ENCODE measurements at places on chromosomes 1 and 21. TPM values are rescaled to one million over a fixed set of nuclear protein-coding genes. Genes with fewer than 3 reads are reported as not detected.

Gene C1orf21
- 0.60 TPM for total RNA-seq

Gene ADGRL4
- not detected for total RNA-seq

Gene GSTM1
- 0.38 TPM for total RNA-seq

Gene SAMSN1
- total RNA-seq: 27.9 TPM

Gene PDPN
- not detected for total RNA-seq

Gene NKAIN1
- total RNA-seq: not detected

Gene PCP4L1
- total RNA-seq: not detected

- DNase-seq: no peak
These were observed 80.4 kb downstream of the NPHP4 start for GRCh38 chr1:5911871-5912271.

GRCh38 chr1:165843304-165843703 is 15.9 kb downstream of the UCK2 start:
- no peak for DNase-seq

- DNase-seq: no peak
These were observed 19.1 kb downstream of the COL24A1 start for GRCh38 chr1:86137436-86137835.
